ENCODE measurements at places on chromosomes 6 and 20. TPM values are rescaled to one million over a fixed set of nuclear protein-coding genes. Genes with fewer than 3 reads are reported as not detected.

Gene LY6G6F
- total RNA-seq, result not detected

Gene SMLR1
- total RNA-seq, result not detected

Gene HTR1E
- not detected for total RNA-seq

Gene LY6G6C
- total RNA-seq, result not detected

Gene SPATA2
- total RNA-seq, result 7.1 TPM

Gene ZMYND8
- 111 TPM for total RNA-seq

Gene ARHGAP40
- not detected for total RNA-seq

Gene DPPA5
- not detected for total RNA-seq

Gene COL21A1
- total RNA-seq, result 60.0 TPM

Gene OPRL1
- total RNA-seq, result 2.1 TPM

Gene MUC22
- total RNA-seq, result not detected

Gene TMEM170B
- 3.7 TPM for total RNA-seq

Gene CRYBG1
- 2.4 TPM for total RNA-seq

Gene OR2J3
- total RNA-seq, result not detected

Gene OOEP
- not detected for total RNA-seq

Gene SPINT3
- total RNA-seq, result not detected

Gene TMEM74B
- not detected for total RNA-seq

Gene DAAM2
- 87.2 TPM for total RNA-seq

Gene CNR1
- total RNA-seq, result not detected

Gene LTB
- not detected for total RNA-seq

Gene EBF4
- 12.8 TPM for total RNA-seq

Gene NKX2-4
- total RNA-seq, result not detected
